ENCODE measurements at places on chromosomes 12 and 14. TPM values are rescaled to one million over a fixed set of nuclear protein-coding genes. Genes with fewer than 3 reads are reported as not detected.

The KCNJ8 gene
- total RNA-seq: not detected

DNA sequence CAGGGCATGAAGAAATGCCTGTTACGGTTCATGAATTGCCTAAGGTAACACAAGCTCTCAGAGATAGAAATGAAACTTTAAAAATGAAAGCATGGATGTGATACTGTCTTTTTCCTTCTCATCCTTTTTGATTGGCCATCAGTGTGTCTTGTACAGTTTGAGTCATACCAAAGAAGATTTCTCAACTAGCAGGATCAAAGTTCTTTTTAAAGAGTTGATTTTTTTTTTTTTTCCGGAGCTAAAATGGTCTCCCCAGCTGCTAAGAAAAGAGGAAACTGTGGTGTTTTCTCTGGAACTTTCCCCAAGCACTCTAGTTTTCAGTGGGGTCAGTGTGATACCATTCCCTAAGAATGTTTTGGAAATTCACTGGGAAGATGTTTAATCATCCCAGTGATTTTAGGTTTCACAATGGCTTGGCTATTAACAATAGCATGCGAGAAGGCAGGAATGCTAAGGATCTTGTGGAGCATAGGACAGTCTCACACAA, 105.0 kb downstream of the ETNK1 start:
- DNase-seq: no peak

The GALNT8 gene
- 0.20 TPM for total RNA-seq

DNA sequence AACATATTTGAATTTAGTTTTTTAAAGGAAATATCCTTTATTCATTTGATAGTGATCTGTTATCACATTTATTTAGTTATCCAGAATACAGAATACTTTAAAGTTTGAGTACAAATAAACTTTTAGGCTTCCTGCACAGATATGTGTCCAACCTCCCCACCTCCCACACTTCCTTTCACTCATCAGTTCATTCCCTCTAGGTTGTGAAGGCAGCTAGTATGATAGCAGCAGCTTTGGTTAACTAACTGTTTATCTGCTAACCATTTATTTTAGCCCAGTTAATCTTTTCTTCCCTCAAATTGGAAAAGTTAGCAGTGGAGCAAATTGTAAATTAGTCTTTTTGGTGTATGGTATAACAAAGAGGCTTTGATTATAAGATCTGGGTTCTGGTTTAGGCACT, 35.7 kb downstream of the CNOT2 start:
- no peak for DNase-seq

DNA sequence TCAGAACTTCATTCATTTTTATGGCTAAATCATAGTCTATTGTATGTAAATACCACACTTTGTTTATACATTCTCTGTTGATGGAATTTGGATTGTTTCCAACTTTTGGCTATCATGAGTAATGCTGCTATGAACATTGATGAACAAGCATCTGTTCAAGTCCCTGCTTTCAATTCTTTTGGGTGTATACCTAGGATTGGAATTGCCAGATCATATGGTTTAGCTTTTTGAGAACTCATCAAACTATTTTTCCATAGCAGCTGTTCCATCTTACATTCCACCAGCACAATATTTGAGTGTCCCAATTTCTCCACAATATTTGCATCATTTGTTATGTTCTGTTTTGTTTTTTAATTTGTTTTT, 52.3 kb upstream of the CCND2 start:
- DNase-seq: peak; percentile 68

DNA sequence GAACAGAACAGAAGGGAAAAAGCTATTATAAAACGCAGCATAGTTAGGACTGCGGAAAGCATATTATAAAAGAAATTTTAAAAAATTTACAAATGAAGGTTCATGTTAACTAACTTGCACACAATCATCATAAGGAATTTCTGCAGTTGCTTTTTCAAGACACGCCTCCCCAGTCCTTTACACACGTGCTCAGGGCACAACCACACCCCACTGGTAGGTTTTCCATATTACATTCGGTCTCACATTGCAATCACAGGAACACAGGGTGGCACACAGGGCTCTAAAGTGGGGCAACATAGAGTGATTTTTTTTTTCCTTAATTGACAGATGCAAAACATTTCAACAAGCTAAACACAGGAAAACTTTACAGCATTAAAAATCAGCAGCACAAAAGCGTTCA, 69.7 kb downstream of the DICER1 start:
- DNase-seq: no peak

DNA sequence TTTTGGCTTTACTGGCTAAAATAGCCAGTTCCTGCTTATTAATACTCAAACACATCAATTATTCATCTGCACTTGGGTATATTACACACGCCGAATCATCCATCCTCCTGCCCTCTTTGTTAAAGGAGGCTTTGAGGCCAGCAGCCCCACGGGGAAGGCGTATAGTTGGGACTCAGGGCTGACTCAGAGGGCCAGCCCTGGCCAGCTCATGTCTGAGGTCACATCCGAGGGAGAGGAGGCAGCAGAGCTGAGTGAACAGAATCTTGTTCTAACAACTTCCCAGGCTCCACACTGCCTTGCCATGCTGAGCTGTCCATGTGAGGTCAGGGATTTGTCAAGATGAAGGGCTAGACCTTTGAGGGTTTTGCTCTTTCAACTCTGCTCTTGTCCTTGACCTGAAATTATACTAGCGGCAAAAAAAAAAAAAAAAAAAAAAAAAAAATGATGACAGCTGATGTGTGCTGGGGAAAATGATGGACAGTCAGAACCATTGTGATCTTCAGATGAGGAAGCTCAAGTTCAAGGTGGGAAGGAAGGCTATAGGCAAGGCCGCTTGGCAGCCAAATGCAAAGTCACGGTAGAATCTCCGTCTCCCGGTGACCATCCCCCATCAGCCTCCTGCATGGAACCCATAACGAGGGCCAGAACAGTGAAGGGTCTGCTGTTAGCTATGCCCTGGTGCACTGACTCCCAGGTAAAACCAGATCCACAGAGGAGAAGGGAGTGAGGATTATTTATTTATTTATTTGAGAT, 12.5 kb upstream of the MARK3 start:
- peak; percentile 29 for DNase-seq

DNA sequence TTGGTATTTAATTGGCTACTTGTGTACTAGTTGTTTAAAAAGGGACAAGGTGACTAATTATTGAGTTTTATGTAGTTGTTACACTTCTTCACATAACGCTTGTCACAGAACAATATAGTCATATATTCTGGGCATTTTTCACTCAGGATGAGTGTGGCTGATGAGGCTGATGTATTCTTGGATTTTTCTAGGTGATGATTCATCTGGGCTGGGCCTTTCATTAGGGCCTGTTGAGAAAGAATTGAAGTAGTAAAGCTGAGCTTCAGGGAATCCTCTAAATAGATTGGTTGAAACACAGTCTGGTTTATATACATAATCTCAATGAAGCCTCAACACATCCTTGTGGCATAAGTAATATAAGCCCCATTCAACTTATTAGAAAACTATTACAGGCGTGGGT, 445.7 kb downstream of the DAD1 start:
- no peak for DNase-seq

DNA sequence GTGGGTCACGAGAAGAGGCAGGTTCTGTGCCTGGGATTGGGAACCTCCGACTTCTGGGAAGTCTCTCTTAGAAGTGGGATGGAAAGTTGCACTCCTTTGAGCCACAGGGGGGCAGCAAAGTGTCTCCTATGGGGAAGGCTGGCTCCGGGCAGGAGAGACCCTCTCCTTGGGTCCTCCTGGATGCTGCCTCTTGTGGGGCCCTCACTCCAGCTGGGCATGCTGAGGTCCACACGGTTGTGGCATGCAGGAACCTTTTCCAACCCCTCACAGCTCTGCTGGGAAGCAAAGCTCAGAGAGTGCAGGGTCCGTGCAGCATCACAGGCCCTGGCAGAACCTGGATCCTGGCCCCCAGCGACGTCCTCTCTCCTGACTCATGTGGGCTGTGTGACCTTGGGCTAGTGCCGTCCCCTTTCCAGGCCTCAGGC, 17.4 kb downstream of the SDSL start:
- peak; percentile 59 for DNase-seq

DNA sequence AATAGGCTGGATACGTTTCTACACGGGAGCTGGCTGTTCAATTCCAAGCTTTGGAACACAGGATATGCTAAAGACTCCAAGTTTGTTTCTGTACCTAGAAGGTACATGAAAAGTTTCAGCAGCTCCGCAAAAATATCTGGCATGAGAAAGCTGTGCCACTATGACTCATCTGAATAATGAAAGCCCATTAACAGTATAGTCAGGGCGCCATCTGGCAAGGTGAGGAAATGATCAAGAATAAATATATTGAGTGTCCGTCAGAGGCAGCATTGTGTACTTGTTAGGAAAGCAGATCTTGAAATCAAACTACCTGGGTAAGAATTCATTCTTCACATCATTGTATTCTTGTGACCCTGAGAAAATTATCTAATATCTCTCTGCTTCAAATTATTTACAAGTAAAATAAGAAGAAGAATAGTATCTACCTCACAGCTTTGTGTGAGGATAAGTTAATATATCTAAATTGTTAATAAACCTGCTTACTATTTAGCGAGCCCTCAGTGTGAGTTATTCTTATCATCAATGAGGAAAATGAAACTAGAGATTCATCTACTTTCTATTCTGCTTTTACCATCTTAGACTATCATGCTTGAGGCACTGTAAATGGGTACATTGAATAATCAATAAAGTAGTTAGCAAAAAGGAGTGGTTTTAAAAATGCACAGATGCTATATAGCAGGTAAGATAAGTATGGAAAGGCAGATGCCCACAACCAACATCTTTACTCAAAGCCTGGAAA, 53.5 kb downstream of the FSCB start:
- no peak for DNase-seq

DNA sequence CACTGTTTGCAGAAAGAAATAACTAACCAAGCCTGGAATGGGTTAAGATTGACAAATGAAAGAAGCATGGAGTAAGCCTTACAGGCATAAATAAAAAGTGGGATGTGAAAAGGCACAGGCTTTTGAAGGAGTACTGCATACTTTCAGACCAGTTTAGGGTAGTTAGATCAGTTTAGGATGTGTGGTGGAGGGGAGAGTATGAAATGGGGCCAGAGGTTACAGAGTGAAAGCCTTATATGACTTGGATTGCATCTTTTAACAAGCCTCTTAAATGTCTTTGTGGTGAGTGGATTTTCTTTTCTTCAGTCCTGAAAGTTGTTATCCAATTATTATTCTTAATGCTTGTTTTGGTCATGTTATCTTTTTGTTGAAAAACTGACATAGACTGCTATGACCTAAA, 52.2 kb upstream of the TRHDE start:
- DNase-seq: no peak

The NKX2-1 gene
- under 0.01 TPM for total RNA-seq

GRCh38 chr12:44703182-44703910, 172.8 kb downstream of the NELL2 start:
- no peak for DNase-seq

The TMEM120B gene
- total RNA-seq: 2.8 TPM

GRCh38 chr12:21336656-21337055, 1.9 kb upstream of the SLCO1A2 start:
- DNase-seq: no peak

- no peak for DNase-seq
Measured at GRCh38 chr12:128786741-128787391, 36.9 kb downstream of the SLC15A4 start.

- no peak for DNase-seq
Measured at GRCh38 chr12:89892436-89892835, 183.8 kb upstream of the ATP2B1 start.

The SNRPF gene
- 19.8 TPM for total RNA-seq

DNA sequence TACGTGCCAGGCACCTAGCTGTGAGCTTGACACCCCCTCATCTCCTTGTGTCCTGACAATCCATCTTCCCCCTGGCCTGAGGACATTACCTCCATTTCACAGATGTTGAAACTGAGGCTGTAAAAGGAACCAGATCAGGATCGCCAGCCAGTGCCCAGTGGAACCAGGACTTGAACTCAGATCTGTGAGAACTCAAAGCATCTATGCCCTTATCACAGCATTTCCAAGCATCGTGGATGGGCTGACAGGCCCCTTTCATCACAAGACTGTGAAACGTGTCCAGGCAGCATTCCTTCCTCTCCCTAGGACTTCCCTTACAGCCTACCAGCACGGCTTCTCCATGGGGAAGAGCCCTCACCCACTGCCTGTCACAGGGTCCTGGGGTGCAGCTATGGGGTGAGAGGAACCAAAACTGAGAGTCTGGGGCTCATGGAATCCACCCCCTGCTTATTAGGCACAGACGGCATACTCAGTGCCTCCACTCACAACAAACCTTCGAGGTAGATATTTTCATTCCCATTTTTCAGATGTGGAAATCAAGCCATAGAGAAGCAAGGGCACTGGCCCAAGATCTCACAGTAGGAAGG, 26.9 kb downstream of the CMKLR1 start:
- no peak for DNase-seq

GRCh38 chr14:32608857-32609256, 279.8 kb downstream of the AKAP6 start:
- DNase-seq: peak; percentile 57

DNA sequence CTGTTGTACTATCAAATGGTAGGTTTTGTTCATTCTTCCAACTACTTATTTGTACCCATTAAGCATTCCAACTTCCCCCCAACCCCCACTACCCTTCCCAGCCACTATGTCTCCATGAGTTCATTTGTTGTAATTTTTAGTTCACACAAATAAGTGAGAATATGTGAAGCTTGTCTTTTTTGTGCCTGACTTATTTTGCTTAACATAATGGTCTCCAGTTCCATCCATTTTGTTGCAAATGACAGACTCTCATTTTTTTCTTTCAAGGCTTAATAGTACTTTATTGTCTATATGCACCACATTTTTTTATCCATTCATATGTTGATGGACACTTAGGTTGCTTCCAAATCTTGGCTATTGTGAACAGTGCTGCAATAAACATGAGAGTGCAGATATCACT, 86.2 kb downstream of the ALG10B start:
- no peak for DNase-seq

GRCh38 chr14:69886453-69887242, 7.4 kb downstream of the SMOC1 start:
- peak; percentile 49 for DNase-seq

DNA sequence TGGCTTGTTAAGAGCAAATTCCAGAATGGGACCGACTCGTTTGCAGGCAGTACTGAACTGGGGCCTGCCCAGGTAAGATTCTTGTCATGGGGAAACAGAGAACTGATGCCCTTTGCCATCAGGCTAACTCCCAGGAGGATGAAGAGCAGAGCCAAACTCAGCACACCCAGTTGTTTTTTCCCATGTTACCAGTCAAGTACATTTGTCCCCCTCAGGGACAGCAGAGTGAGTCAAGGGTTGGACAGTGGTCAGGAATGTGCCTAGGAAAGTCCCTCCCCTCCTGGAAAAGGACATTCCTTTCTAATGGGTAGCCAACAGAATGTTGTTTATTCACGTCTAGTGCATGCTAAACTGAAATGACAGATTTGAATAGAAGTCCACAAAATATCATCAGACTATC, 1.6 kb downstream of the ART4 start:
- peak; percentile 97 for DNase-seq

- DNase-seq: no peak
Measured at GRCh38 chr12:99253068-99253467, 394.5 kb upstream of the GARIN6 start.

GRCh38 chr12:45655186-45655585, 74.3 kb upstream of the ARID2 start:
- peak; percentile 83 for DNase-seq

Data from lung microvascular endothelial cell (primary cell).